ENCODE measurements at places on chromosomes 4 and X.

DNA sequence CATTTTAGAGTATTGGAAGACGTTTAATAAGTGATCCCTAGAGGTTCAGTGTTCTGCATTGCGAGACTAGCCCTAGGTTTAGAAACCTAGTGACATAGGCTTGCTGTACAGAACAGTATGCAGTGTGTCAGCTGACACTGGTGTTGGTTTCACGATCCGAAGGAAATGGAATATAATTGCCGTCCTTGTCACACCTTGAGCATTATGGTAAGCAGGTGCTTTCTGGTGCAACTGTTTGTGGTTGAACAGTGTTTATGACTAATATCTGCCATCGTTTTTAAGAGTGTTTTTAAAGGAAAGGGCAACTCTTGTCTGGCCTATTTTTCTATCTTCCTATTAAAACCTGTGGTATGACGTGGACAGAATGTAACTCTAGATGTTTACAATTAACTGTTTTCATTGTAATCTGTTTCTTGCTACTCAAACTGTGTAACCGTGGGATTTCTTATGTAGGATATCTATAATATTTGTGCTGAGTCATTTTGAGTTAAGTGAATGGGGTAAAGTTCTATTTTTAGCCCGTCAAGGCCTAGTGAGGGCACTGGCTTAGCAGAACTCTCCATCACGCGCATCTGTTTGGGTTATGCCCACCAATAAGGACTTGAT lies 53.8 kb upstream of the TBC1D14 start:
- no peak for DNase-seq

DNA sequence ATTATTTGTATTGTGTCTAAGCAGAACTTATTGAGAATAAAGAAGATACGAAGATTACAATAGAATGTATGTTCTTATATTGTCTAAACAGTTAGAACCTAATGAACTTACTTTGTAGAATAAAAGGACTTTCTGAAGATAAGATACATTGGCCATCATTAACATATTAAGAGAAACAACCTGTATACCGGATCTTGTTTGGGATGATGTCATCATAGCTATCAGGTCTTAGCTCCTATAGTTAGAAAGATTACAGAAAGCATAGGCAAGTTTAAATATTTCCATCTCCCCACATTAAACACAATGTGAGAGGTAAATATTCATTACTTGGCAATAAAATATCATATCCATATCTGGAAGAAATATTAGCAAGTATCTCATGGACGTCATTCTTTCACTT lies 282.3 kb downstream of the PACRGL start:
- no peak for DNase-seq

GRCh38 chrX:48975041-48975440 lies 3.4 kb upstream of the KCND1 start:
- no peak for DNase-seq

DNA sequence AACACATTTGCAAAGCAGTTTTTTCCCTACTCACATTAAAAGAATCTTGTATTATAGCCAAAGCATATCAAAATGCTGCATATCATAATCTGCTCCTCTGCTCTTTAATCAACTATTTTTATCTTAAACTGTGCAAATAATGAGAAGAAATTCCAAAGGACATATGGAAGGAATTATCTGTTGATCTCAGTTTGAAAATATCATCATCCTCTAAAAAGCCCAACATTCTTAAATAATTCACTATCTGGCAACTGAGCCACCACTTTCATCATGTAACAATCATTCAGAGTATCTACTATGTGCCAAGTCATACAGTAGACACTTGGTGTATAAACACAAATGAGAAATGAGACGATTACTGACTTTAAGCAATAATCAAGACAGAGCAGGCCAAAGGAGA lies 63.0 kb downstream of the PRSS12 start:
- DNase-seq = peak; percentile 95

DNA sequence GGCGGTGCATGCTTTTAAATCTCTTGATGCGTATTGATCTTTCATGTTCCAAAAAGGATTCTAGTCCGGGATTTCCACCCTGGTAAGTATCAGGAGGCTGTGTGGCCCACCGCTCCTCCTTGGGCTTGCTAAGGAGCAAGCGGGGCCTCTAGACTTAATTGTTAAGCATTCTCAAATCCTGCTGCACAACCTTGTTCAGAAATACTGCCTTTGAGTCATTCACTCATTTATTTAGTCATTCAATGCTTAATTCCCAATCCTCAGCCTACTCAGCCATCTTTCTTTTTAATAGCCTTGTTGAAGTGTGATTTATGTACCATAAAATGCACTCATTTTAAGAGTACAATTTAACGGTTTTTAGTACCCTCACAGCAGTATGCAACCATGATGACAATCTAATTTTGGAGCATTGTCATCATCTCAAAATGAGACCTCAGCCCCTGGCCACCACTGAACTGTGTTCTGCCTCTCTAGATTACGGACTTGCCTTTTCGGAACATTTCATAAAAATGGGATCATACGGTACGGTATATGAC lies 15.6 kb upstream of the SLC2A9 start:
- no peak for DNase-seq

DNA sequence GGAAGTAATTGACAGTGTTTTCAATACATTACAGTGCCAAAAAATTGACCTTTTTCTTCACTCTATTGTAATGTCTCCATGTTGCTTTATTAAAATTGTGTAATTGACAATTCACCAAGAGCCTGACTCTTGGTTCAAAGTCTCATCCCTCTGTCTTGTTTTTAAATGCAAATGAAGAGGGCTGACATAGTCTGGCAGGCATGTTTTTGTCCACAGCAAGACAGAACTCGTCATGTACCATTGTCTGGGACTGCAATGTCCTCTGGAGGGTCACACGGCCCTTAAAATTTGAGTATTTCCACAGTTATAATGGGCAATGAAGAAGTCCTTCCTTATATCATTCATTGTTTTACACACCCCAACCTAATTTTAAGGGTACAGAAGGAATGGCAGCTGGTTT lies 38.0 kb upstream of the FBXW7 start:
- DNase-seq = no peak

DNA sequence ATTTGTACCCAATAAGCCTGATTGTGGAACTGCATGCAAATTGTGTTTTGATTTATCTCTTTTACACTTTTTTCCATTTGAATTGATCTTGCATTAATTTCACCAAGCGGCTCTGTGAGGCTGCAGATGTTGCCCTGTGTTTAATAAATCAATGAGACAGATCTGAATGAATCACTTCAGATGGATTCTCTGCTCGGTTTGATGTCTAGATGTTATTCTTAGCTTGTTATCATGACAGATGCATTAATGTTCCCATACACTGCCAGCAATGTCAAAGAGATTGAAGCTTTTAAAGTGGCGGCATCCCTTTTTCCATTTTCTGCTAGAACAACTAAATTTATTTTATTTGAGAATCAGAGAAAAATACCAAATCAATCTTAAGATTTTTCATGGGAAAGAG lies 6.3 kb downstream of the DACH2 start:
- no peak for DNase-seq

- no peak for DNase-seq
These were observed 5.8 kb downstream of the TAFAZZIN start for GRCh38 chrX:154417157-154417556.

GRCh38 chr4:167873496-167873895 lies 218.8 kb upstream of the ANXA10 start:
- DNase-seq = peak; percentile 34

GRCh38 chrX:22037225-22037624 lies 5.1 kb downstream of the PHEX start:
- DNase-seq = no peak

GRCh38 chr4:177008836-177009501 lies 216.2 kb upstream of the VEGFC start:
- DNase-seq = no peak

DNA sequence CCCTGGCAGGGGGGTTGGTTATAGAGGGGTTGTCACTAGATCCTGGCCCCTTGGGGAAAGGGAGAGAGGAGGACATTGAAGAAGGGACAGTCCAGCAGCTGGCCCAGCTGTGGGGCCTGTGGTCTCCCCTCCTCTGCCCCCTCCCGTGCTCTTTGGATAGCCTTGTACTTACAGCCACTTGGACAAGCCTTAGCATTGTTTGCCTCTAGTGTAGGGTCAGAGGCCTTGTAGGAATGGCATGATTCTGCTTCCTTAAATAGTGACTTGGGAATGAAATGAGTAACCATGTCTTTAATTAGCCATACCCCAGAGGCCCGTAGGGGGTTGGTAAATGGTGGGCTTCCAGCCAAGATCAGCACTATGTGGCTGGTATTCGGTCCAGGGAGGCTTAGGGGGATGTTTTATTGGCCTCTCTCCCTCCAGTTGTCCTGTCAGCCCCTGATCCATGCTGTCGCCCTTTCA lies 230.6 kb downstream of the PTTG2 start:
- DNase-seq = peak; percentile 44

GRCh38 chr4:93132631-93133030 lies 695.9 kb upstream of the ATOH1 start:
- DNase-seq = no peak

DNA sequence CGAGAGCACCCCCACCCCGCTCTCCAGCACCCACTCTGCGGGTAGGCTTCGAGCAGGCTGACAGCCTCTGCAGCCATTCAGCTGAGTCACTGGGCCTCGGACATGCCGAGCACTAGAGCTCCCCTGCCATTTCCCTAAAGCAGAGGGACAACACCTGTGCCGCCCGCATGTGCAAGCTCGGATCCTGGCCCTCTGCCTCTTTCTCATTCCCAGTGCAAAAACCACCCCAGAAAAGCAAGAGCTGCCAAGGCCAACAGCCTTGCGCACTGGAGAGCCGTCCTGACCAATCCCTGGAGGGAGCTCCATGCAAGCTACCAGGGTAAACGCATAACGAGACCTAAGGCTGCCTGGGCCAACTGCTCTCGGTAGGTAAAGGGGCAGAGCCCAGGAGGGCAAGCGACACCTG lies 5.3 kb downstream of the HCFC1 start:
- no peak for DNase-seq

GRCh38 chr4:39616651-39617050 lies 22.0 kb downstream of the SMIM14 start:
- peak; percentile 21 for DNase-seq

GRCh38 chr4:174005422-174005821 lies 278.0 kb downstream of the FBXO8 start:
- DNase-seq = no peak

DNA sequence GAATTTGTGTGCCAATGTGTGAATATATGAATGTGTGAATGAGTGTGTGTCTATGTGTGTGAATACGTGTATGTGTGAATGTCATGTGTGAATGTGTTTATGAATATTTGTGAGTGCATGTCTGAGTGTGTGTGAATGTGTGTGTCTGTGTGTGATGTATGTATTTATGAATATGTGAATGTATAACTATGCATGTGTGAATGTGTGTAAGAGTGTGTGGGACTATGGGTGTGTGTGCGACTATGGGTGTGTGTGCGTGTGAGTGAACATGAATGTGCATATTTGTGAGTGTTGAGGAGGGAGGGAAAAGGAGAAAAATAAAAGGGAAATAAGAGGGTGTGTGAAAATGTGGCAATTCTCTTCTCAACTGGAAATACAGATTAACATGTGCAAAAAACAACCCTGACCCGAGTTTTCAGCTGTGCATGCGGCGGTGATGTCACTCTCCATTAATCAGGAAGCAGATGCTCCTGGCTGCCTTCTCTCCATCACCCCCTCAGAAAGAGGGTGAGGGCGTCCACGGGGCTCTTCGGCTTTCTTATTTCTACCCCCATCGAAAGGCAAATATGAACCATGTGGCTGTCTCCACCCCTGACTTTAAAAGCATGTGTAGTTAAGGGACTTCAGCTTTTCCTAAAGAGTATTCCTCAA lies 219.8 kb downstream of the MAML3 start:
- no peak for DNase-seq

DNA sequence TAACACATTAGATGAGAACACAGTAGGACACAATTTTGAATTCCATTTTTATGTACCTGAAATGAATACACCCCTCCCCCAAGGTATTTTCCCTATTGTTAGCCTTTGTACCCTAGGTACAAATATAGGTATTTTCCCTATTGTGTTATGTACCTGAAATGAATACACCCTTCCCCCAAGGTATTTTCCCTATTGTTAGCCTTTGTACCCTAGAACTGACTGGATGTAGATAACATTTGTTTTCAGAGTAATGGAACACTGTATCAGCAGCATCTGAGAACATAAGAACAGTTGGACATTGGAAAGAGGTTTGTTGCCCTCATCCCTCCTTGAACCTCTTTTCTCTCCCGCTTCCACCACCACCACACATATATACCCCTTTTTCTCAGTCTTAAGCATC lies 37.6 kb downstream of the YIPF6 start:
- no peak for DNase-seq

DNA sequence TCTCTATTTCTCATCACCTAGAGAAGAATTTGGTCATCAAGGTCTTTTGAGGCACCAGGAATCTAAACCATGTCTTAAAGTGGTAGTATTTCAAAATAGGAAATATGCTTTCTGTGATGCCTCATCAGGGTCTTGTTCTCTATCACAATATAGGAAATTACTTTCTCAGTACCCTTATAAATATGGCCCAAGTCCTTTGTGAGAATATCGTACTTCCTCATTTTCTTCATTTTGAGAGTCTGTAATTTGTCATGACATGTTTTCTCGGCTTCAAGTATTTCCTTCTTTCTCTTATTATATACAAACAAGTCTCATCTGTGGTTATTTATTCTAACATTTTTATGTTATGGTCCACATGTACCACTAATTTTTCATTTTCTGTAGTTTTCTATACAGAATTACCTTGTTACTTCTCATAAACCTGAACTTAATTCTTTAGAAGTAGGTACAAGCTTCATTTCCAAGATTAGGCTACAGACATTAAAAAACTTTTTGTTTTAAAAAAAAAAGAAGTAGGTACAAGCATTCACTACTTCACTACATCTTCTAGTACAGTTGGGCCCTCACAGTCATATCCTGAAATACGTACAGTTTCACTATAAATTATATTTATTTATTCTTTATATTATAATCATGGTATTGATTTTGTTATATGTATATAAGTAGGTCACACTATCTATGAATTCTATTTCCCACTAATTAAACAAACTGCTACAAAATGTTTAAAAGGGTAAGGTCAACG lies 54.4 kb downstream of the KLHL13 start:
- no peak for DNase-seq

Measured in fibroblast of skin of left biceps (primary cell).